PC-9 (cell line): ENCODE measurements at places on chromosomes 13 and 19. TPM values are rescaled to one million over a fixed set of nuclear protein-coding genes. Genes with fewer than 3 reads are reported as not detected.

Gene ZNF491
- total RNA-seq: not detected in 2 replicates

Gene KIR2DL1
- not detected in 2 replicates for total RNA-seq

Gene C1QTNF9B
- not detected in 2 replicates for total RNA-seq

DNA sequence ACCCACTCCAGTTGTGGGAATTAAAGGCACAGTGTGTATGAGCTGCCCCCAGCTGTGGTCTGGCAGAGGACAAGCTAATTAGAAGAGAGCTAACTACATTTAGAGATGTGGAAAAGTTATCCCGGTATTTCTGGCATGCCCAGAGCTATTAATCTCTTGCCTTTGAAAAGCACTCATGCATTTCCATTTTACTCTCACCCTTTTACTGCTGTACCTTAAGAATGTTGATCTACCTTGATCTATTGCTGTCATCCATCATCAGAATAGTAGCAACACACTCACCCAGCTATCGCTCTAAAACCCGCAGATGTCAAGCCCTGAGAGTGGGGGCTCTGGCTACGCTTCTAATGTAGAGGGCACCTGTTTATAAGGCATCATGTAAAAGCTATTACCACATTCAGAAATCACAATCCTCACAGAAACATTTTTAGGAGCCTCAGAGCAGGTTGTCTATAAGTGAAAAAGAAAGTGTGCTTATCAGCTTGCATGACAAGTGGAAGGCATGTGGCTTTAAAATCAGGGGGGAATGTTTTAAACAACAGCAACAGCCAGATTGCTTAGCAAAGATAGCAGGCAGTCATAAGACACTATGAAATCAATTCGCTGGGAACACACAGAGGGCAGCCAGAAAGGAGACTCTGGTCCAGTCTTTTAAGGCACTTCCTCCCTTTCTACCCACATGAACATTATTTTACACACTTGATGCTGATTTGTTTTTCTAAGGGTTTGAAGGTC, 224.2 kb upstream of the IRS2 start:
- no peaks in the 10 kb centered on the region for H3K27me3 ChIP-seq
- H3K4me1 ChIP-seq: peaks cover 54% of the 10 kb centered on the region
- no peaks in the 10 kb centered on the region for H3K36me3 ChIP-seq
- DNase-seq: no peak

- H3K36me3 ChIP-seq: no peaks in the 10 kb centered on the region
- DNase-seq: no peak
- H3K27ac ChIP-seq: no peak overlapping the region
- 0 out of 2 replicates have a peak, but pooled peaks cover 3% of the 10 kb centered on the region for H3K4me1 ChIP-seq
- no peaks in the 10 kb centered on the region for H3K27me3 ChIP-seq
Observed at GRCh38 chr19:45462174-45462573, 5.6 kb upstream of the FOSB start.

DNA sequence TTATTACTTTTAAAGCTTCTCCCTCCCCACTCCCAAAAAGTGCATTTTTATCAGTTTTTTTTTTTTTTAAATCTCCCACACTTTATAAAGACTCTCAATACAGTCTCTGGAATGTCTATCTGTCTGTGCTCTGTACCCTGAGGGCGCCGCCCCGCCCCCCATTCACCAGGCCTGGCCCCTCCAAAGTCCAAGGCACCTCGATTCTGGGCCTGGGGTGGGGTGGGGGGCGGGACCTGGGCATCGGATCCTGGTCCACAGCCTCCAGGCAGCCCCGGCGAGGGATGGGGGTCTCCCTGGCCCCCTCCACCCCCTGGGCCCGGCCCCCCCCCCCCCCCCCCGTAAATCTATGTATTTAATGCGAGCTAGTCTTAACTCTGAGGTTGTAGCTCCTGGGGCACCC, 23.3 kb downstream of the ZBTB7A start:
- H3K36me3 ChIP-seq: no peaks in the 10 kb centered on the region
- DNase-seq: no peak
- H3K27me3 ChIP-seq: no peaks in the 10 kb centered on the region
- H3K27ac ChIP-seq: no peak overlapping the region

- no peak for DNase-seq
- H3K4me1 ChIP-seq: no peaks in the 10 kb centered on the region
- no peaks in the 10 kb centered on the region for H3K27me3 ChIP-seq
Observed at GRCh38 chr13:32334671-32335070, 19.4 kb downstream of the BRCA2 start.
